Astrocyte of the hippocampus (primary cell): ENCODE measurements at places on chromosomes 2 and 18.
A peak's percentile ranks its signal among the peaks of the same experiment; 100 is the strongest.

DNA sequence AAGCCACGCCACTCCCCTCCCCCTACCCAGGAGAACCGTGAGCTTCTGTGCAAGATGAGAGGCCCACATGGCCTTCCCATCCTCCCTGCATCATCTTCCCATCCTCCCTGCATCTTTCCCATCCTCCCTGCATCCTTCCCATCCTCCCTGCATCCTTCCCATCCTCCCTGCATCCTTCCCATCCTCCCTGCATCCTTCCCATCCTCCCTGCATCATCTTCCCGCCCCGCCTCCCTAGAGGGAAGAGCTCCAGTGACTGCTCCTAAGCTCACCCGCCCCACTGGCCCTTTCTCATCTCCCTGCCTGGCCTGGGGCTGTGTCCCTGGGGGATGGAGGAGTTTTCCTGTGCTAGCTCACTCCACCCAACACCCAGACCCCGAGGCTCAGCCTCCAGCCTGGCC, 93.3 kb upstream of the ASAP2 start:
- no peak for DNase-seq

DNA sequence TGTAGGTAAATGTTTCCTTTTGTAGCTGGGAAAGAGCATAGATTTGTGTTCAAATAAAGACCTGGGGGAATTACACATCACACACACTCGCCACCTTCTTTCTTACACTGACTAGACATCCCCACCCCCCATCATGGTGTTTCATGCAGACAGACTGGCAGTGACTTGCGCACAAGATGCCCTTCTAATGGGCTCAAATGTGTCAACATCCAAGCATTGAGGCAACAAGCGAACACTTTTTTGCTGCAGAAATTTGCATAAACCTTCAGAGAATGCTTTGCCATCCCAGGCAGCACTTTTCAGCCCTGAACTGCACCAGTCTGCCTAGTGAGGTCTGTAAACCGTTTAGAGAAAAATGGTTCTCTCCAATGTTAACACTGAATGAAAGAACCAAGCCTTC, 4.5 kb downstream of the HOXD8 start:
- DNase-seq: no peak

GRCh38 chr2:33605056-33605455, 6.0 kb upstream of the FAM98A start:
- no peak for DNase-seq

DNA sequence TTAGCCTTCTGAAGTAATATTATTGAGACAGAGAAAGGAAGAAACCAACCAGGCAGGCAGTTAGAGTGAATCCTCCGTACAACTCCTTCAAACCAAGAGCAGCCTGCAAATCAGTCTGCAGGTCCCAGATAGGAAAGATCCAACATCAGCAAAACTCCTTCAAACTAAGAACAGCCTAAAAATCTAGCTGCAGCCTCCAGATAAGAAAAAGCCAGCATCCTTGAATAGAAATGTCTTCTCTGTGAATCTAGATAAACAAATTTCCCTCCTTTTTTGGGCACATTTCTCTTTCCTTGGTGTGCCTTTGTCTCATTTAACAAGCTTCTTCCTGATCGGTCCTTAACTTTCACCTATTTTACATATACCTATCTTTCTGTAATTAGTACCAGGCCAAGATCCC, 1004.6 kb upstream of the TMEFF2 start:
- no peak for DNase-seq

DNA sequence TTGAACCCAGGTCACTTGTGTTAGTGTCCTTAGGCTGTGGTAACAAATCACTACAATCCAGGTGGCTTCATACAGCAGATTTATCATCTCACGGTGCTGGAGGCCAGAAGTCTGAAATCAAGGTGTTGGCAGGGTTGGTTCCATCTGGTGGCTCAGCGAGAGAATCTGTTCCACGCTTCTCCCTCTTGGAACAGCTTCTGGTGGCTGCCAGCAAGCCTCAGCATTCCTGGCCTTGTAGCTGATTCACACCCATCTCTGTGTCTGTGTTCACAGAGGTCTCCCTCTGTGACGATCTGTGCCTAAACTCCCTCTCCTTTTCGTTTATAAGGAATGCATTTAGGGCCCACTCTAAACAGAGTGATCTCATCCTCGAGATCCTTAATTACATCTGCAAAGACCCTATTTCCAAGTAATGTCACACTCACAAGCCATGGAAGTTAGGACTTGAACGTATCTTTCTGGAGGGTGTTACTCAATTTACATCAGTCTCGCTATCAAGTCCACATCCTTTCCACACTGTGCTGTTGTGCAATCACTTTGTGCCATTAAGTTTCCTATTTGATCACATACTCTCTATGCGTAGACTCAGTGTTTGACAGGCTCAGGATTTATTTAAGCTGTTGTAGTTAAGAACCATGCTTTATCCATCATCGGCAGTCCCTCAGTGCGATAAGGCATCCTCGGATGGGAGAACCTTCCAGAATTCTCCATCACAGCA, 164.4 kb downstream of the SOCS6 start:
- DNase-seq: peak; percentile 16

GRCh38 chr18:58335821-58336220, 291.8 kb downstream of the NEDD4L start:
- DNase-seq: peak; percentile 56

- DNase-seq: no peak
Observed at GRCh38 chr2:219169930-219170654, at the start of gene SLC23A3. Gene SLC23A3 (minus strand): TSS chr2:219170029. CDS start chr2:219169984, 45 bp downstream.

DNA sequence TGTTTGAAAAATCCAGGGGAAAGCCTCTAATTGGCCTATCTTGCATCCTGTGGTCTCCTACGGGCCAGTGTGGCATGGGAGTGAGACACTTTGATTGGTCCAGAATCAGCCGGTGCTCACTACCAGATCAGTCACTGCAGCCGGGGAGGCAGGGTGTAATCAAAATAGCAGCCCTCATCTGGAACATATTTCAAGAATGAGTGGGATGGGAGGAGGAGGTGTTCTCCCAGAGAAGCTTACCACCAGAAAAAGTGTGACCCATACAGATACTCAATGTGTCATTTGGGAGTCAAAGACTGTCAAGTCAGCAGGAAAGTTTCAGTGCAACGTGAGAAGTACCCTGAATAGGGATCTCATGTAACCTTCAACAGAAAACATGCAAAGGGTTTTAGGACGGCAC, 393.9 kb upstream of the SLC14A2 start:
- DNase-seq: peak; percentile 48

DNA sequence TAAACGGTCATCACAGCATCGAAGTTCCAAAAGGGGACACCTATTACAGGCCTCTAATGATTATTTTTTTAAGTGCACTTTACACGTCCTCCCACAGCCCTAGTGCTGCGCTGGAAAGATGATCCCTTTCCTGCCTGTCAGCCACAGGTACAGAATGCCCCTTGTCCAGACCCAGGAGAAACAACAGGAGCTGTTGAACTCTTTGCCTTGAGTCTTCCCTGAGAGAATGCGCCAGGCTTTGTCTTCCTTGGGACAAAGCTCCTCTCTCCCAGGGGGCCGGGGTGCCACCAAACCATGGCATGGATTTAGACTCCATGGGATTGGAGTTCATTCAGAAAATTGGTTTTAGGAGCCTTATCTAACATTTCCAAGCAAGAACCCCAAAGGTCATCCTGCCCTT, 319.0 kb upstream of the SOX11 start:
- DNase-seq: peak; percentile 70

- no peak for DNase-seq
Observed at GRCh38 chr2:236552212-236552542, 17.4 kb upstream of the ACKR3 start.

DNA sequence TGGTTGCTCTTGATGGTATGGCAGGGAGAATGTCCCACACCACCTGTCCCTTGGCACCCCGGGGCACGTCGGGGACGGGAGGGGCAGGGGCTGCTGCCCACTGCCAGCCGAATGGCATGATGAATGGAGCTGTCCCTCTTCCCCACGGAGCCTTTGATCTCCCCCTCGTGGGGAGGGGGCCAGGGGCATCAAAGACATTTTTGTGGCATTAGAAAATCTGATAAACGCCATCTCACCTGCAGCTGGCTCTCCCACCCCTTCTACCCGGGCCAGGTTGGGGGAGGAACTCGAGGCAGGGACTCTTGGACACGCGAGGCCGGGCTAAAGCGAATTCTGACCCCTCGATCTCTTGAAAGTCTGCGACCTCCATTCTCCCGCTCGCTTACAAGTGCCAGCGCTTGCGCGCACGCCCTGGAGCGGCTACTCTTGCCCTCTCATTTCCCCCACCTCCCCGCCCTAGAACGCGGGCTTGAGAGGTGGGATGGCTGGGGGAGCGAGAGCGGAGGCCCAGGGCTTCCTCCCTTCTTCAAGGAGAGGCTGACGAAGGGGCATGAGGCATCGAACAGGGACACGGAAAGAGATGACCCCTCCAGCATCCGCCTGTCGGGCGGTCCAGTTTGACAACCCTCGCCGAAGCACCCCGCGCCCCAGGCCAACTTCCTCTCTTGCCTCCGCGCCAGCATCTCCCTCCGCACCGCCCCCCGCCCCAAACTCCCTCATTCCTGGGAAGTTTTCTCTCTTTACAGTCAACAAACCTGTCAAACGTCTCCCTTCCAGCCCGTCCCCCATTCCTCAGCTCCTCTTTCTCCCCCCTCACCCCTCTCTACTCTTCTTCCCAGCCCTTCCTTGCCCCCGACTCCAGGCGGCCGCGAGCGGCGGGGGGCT, 692 bp upstream of the WNT6 start:
- no peak for DNase-seq

GRCh38 chr18:9596843-9597526, 17.4 kb downstream of the PPP4R1 start:
- DNase-seq: no peak

- no peak for DNase-seq
Observed at GRCh38 chr2:11330457-11331142, 13.8 kb downstream of the ROCK2 start.

- no peak for DNase-seq
Observed at GRCh38 chr2:241637795-241638660, 535 bp downstream of the ATG4B start.

- peak; percentile 50 for DNase-seq
Observed at GRCh38 chr18:32548688-32549087, 78.0 kb upstream of the GAREM1 start.

GRCh38 chr18:34342960-34343359, 118.2 kb upstream of the NOL4 start:
- DNase-seq: peak; percentile 85

DNA sequence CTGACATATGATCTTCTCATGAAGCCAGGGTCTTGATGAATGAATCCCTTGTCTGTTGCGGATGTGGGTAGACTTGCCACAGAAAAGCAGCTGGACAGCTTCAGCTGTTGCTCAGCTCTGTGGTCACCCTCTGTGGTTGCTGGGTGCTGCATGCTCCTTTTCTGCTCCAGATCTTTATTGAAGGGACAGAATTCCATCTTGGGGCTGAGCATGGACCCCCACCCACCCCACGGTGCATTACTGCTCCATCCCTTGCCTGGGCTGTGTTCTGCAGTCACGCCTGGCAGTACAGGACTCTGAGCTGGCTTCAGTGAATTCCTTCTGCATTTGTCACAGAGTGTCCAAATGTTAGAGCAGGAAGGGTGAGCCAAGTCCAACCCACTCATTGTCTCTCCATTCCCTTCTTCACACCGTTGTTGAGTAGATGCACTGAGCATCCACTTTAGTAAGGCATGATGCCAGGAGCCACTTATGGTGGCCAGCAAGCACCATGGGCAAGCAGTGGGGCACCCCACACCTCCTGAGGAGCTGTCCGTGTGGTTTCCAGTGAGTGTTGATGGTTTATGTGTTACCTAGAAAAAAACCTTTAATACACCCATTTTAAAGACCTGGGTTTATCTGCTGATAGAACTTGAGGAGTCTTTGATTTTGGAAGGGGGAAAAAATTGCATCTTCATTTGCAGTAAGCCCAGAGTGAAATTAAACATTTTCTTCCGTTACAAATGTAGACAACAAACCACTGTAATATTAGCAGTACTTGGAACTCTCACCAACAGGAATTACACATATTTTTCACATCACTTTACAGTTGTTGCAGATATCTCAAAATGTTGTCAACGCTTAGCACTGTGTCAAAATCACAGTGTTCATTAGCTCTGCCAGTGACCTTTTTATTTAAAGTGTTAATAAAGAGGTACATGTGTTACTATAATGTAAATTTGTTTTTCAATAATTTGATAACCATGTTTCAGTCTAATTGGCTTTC, 14.7 kb upstream of the ITGB6 start:
- DNase-seq: peak; percentile 95

GRCh38 chr2:38830526-38831159, 45.1 kb downstream of the DHX57 start:
- peak; percentile 5 for DNase-seq

GRCh38 chr2:161571051-161571429, 53.2 kb upstream of the SLC4A10 start:
- no peak for DNase-seq

DNA sequence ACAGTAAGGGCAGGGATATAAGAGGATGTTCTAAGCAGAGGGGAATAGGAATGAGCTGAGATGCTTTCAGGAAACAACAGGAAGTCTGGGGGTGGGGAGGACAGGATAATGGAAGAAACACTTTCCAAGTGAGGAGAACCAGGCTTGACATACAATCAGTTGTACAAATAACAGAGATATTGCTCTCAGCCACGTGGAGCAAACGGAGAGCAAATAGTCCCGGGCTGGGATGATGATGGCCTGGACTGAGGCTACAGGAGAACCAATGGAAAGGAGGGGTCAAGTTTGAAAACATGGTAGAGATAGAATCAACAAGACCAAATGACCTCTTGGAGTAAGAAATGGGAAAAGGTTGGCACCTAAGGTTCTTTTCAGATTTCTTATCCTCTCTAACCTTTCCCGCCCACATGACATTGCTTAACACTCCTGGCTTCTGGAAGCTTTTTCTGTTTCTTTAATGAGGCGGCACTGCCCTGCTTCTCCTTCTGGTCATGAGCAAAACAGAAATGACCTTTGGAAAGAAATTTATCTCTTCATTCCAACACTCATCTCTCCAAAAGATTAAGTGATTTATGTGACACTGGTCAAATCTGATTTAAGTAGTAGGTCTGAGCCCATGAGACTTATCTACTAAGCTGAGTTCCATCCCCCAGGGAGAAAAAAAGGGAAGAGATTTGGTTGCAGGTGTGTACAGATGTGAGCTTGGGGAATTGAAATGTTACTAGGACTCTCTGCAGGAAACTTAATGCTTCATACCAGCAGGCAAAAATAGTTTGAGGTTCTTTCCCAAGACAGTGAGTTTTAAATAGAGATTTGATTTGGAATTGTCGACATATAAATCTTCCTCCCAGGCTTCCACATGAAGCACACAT, 442.9 kb upstream of the HNRNPA3 start:
- DNase-seq: no peak

DNA sequence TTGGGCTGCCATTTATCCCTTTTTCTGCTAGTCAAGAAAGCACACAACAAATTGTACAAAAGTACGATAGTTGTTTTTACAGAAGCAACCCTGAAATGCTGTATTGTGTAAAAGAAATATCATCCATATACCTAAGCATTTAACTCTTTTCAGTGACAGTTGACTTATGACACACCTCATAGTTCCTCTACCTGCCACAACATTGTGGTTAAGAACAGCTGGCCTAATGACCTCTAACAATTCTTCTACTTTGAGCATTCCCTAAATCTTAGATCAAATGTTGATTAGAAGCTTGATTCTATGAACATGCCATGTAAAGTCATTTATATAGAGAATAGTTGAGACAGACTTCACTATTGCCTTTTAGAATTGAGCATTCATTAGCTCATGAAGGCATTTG, 165.9 kb upstream of the SETBP1 start:
- no peak for DNase-seq
